Lung (tissue), 17 donors: ENCODE measurements at places on chromosomes 12 and 14. TPM values are rescaled to one million over a fixed set of nuclear protein-coding genes. Genes with fewer than 3 reads are reported as not detected.

DNA sequence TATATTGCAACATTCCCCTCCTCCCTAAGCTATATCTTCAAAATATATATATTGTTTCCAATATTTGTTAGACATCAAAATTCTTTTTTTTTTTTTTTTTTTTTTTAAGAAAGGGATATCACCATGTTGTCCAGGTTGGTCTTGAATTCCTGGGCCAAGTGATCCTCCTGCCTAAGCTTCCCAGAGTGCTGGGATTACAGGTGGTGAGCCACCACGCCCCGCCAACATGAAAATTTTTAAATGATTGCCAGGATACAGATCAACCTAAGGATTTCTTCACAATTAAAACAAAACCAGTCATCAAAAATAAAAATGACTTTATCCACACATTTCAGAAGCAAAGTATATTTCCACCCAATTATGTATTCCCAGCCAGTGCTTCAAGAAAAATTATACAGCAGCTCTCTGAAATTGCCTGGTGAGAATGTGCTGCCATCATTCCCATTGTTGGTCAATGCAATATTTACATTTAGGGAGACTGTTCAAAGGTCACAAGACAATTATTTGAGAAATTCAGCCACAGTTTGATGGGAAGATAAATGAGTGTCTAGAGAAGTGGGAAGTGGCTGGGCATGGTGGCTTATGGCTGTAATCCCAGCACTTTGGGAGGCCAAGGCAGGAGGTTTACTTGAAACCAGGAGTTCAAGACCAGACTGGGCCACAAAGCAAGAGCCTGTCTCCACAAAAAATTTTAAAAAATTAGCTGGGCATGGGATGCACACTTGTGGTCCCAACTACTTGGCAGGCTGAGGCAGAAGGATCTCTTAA, 141.7 kb upstream of the AMIGO2 start:
- DNase-seq, result no peak

ZBTB39 gene
- polyA plus RNA-seq, result 2.2 TPM

GRCh38 chr12:11695321-11695720, 45.8 kb downstream of the ETV6 start:
- DNase-seq, result no peak

DNA sequence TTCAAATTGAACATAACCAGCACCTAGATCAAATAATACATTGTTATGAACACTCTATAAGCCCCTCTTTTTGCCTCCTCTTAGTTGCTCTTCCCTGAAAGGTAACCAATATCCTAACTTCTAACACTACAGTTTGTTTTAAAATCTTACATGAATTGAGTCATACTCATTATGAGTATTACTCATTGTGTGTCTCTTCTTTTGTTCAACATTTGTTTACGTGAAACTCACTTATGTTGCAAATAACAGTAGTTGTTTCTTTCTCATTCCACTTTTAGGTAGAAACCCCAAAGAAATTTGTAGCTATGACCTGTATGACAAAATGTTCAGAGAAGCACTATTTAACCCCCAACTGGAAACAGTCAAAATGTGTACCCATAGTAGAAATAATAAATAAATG, 6.6 kb downstream of the LRRC9 start:
- DNase-seq, result no peak

DNA sequence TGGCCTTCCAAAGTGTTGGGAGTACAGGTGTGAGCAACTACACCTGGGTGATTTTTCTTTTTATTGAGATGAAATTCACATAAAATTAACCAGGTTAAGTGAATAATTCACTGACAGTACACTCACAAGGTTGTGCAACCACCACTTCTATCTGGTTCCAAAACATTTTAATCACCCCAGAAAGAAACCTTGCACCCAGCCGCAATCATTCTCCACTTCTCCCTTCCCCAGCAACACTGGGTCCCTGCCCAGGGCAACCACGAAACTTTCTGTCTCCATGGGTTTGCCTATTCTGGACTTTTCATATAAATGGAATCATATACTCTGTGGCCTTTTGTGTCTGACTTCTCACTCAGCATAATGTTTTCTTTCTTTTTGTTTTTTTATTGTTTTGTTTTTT, 26.3 kb upstream of the MLXIP start:
- no peak for DNase-seq

- no peak for DNase-seq
Observed at GRCh38 chr12:49904601-49905000, 901 bp upstream of the FAIM2 start.

DNA sequence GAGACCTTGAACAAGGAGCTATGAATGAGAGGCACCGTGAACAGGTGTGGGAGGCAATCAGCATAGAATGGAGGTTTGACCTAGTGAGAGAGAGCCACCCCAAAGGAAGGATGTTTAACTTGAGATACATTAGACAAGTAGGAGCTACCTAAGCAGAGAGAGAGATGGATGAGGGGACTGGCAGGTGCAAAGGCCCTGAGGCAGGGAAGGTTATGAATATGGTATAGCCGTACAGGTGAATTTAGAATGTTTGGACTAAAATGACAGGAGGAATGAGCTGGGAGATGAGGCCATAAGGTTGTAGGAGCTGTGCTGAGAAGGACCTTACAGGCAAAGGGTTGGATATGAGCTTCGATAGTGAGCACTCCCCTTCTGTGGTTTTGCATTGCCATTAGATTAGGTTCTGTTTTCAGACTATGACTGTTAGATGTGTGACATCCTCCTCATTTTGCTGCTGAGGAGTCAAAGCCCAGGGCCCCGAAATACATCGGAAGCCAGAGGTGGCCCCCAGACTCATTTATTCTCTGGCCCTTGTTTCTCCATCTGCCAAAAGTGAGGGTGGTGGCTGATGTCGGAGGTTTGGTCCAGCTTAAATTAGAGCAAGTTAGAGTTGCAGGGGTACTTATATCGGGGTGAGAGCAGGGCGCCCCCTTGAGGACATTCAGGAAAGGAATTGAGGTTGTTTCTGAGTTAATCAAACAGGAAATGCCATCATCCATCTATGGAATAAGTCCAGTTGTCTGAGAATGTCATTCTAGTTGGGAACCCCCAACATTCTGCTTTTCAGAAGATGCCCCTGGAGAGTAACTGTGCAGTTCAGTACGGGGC, 29.4 kb downstream of the SLC24A4 start:
- peak; percentile 19 for DNase-seq

GRCh38 chr12:66240096-66240820, 51.2 kb downstream of the IRAK3 start:
- no peak for DNase-seq

DNA sequence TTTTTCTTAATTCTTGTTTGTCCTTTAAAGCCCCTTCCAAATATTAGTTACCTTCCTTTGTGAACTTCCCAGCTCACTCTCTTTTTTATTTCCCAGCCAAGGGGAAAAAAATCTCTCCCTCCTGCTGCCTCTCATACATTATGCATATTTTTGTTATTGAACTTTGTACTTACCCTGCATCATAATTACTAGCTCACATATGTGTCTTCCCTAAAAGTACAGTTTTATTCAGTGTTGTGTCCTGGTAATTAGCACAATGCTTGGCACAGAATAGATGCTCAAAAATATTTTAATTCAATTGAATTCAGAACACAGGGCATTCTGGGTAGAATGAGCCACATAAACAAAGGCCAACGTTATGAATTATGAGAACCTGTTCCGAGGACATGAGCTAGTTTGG, 91.9 kb downstream of the SCN8A start:
- DNase-seq, result no peak

GNB3 gene
- polyA plus RNA-seq, result 2.0 TPM

- no peak for DNase-seq
Observed at GRCh38 chr12:100254876-100255275, 12.0 kb downstream of the DEPDC4 start.

KLHL33 gene
- 0.03 TPM for polyA plus RNA-seq

- no peak for DNase-seq
Observed at GRCh38 chr14:72610096-72610830, 283.6 kb downstream of the DPF3 start.

ARHGEF40 gene
- polyA plus RNA-seq, result 17.8 TPM

DNA sequence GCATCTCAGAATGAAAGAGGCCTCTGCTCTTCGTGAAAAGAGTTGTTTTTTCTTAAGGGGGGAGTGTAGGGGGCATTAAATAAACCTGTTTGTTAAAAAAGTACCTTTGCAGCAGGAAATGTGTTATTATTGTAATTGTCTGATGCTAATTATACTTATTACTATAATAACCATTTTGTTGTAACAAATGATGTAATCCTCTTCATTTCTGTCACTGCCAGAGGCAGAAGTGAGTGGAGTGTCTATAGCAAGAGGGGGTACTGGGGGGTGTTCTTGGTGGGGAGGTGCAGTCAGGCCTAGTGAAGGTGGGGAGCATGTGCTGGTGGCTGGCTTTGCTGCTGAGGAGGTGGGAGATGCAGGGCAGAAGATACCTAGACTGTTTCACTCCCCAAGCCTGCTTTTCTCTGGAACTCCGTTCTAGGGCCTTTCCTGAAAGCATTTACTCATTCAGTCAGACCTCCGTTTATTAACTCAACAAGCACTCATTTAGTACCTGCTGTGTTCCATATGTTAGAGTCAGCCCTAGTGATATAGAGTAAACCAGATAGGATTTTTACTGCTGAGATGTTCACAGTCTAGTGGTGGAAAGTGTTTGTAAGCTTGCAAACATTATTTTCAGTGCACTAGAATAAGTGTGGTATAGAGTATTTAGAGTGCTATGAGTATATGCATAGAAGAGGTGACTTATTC, 77.5 kb upstream of the CISTR start:
- DNase-seq, result no peak

- DNase-seq, result no peak
Observed at GRCh38 chr12:123085066-123085465, 65.8 kb downstream of the PITPNM2 start.

GRCh38 chr12:15563663-15564062, 225.5 kb downstream of the EPS8 start:
- peak; percentile 22 for DNase-seq

- DNase-seq, result no peak
Observed at GRCh38 chr12:27008081-27008480, 6.1 kb downstream of the TM7SF3 start.
